Natural killer cell treated with Interleukin-12 subunit alpha and Interleukin-12 subunit beta and Interleukin-15 and Interleukin-18, amount 100 ng/mL, for 72 hours (primary cell): ENCODE measurements at places on chromosomes 6 and 20.
A peak's percentile ranks its signal among the peaks of the same experiment; 100 is the strongest.

- no peaks in the 10 kb centered on the region for H3K36me3 ChIP-seq
- H3K27ac ChIP-seq = no peak overlapping the region
- H3K27me3 ChIP-seq = peaks cover 9% of the 10 kb centered on the region
- no peak overlapping the region for H3K4me3 ChIP-seq
- no peak for DNase-seq
Observed at GRCh38 chr6:142293121-142293520, 8.7 kb upstream of the ADGRG6 start.

- H3K36me3 ChIP-seq = no peaks in the 10 kb centered on the region
- H3K4me1 ChIP-seq = no peaks in the 10 kb centered on the region
- no peak for DNase-seq
- H3K27ac ChIP-seq = no peak overlapping the region
- H3K4me3 ChIP-seq = no peak overlapping the region
- peaks cover 42% of the 10 kb centered on the region for H3K27me3 ChIP-seq
Observed at GRCh38 chr6:88538840-88539239, 372.7 kb upstream of the CNR1 start.

GRCh38 chr20:49663112-49663511, 50.6 kb downstream of the B4GALT5 start:
- no peaks in the 10 kb centered on the region for H3K27me3 ChIP-seq
- no peak for DNase-seq

DNA sequence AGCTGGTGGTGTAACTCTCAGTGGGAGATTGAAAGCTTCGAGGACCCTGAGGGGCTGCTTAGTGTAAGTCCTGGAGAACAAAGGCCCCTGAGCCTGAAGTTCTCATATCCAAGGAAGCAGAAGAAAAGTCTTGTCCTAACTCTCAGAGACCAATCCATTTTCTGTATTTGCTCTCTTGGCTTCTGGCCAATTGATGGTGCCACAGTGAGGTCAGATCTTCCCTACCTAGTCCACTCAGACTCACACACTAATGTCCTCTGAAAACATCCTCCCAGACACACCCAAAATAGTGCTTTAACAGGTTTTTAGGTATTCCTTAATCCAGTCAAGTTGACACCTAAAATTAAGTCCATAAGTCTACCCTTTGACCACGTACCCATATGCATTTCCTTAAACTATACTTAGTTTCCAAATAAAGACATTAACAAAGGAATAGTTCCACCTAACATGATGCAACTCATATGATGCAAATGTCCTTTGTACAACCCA, 29.4 kb downstream of the ZNF292 start:
- H3K27me3 ChIP-seq = no peaks in the 10 kb centered on the region
- H3K4me3 ChIP-seq = no peak overlapping the region
- peaks cover 51% of the 10 kb centered on the region for H3K4me1 ChIP-seq
- no peak for DNase-seq

DNA sequence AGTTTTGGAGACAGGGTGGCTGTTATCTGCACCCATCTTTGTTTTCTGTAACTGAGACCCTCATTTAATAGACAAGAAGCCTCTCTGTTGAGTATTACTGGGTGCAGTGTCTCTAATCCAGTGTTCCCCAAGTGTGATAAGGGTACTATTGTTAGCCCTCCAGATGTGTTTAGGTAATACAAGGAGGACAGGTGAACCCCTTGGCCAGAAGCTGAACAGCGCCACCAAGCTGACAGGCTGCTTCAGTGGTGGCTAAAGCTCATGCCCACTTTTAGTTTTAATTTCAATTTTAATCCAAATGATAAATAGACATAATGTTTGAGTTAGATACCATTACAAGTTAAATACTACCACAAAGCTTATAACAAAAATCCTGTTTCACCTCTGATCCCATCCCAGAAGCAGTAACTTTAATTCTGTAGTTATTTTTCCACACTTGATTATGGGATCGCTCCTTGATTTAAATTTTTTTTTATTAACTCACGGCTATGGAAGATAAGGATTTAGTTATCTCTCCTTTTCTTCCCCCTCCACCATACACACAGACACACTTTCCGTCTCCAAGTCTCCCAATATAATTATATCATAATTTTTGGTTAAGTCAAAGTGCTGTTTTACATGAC, 8.4 kb upstream of the STK35 start:
- H3K27ac ChIP-seq = no peak overlapping the region
- H3K4me3 ChIP-seq = no peak overlapping the region
- peaks cover 54% of the 10 kb centered on the region for H3K27me3 ChIP-seq
- H3K4me1 ChIP-seq = no peaks in the 10 kb centered on the region
- DNase-seq = no peak

DNA sequence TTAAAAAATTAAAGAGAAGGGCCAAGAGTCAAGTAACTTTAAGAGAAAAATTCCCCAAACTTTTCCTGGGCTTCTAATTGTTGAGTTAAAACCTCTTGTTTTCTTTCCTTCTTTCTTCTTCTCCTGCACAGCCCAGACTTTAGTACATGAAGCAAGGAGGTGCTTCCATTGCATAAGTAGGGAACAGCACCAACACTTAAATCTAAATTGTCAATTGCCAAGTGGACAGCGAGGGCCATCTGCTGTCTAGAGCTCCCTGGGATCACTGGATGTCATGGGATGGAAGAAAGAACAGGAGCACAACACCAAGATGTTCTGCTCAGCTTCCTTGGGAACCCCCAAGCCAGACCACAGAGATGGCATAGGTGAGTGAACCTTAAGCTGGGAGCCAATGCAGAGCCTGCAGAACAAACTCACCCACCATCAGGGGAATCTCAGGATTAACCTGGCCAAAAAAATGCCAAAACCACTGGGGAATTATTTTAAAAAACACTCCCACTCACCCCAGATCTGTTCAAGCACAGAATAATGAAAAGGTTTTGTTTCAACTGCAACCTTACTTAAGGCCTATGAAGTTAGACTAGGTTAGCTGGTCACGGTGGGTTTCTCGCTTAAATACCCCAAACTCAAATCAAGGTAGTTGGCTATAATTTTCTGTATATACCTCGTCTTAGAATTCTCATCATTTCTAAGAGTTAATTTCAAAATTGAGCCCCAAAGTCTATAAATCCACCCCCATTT, 67.8 kb downstream of the TNFRSF21 start:
- H3K27ac ChIP-seq = no peak overlapping the region
- H3K4me1 ChIP-seq = no peaks in the 10 kb centered on the region
- no peaks in the 10 kb centered on the region for H3K27me3 ChIP-seq
- H3K4me3 ChIP-seq = no peak overlapping the region

- H3K4me1 ChIP-seq = no peaks in the 10 kb centered on the region
- no peak overlapping the region for H3K4me3 ChIP-seq
- H3K27ac ChIP-seq = no peak overlapping the region
- no peaks in the 10 kb centered on the region for H3K27me3 ChIP-seq
- DNase-seq = no peak
Observed at GRCh38 chr6:113755449-113756289, 101.5 kb upstream of the MARCKS start.

- no peak overlapping the region for H3K27ac ChIP-seq
- no peaks in the 10 kb centered on the region for H3K36me3 ChIP-seq
- no peaks in the 10 kb centered on the region for H3K4me1 ChIP-seq
- no peak overlapping the region for H3K4me3 ChIP-seq
- H3K27me3 ChIP-seq = peaks cover 12% of the 10 kb centered on the region
Observed at GRCh38 chr6:4327841-4328240, 192.5 kb upstream of the ECI2 start.

DNA sequence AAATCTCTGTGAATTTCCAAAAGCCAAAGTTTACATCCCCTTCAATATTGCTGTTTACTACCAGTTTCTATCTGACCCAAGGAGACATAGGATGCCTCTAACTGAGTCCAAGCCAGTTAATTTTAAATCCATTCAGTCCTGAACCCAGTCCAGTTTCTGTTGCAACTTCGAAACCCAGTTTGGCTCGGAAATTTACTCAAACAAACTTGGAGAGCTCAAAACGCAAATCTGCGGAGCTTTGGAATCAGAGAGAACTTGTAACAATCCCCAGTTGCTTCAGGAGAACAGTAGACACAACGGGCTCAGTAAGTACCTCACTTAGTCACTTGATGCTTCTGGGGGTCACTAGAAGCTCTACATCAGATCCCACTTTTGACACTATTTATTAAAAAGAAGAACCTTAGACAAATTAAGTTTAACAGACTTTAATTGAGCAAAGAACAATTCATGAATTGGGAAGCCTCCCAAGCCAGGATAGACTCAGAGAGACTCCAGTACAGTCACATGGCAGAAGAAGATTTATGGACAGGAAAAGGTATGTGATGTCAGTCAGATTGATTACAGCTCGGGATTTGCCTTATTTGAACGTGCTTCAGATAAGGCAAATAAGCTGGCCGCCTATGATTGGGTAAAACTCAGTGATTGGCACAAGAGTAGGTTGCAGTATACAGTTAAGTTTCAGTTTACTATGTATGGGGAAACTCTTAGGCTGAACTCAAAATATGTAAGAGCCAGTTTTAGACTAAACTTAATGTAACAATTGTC, 118.0 kb downstream of the RFPL4B start:
- H3K4me3 ChIP-seq = no peak overlapping the region
- no peak for DNase-seq
- H3K36me3 ChIP-seq = no peaks in the 10 kb centered on the region
- H3K27ac ChIP-seq = no peak overlapping the region
- no peaks in the 10 kb centered on the region for H3K4me1 ChIP-seq
- no peaks in the 10 kb centered on the region for H3K27me3 ChIP-seq

DNA sequence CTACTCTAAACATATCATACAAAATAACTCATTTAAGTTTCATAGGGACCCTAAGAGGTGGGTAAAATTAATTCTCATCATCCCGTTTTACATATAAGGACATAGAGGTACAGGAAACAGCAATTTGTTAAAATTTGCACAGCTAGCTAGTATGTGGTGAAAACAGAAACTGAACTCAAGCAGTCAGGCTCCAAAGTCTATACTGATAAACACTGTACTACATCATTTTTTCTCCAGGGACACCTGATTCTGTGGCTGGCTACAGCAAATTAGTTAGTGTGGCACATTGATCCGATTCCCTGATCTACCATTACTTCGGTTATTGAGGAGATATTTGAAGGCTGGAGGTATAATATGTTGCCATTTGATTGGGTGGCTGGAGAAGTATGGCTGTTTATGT, 36.2 kb upstream of the E2F3 start:
- DNase-seq = no peak
- peaks cover 51% of the 10 kb centered on the region for H3K4me1 ChIP-seq
- no peaks in the 10 kb centered on the region for H3K27me3 ChIP-seq
- no peaks in the 10 kb centered on the region for H3K36me3 ChIP-seq
- peak overlapping the region; percentile 76 for H3K4me3 ChIP-seq

DNA sequence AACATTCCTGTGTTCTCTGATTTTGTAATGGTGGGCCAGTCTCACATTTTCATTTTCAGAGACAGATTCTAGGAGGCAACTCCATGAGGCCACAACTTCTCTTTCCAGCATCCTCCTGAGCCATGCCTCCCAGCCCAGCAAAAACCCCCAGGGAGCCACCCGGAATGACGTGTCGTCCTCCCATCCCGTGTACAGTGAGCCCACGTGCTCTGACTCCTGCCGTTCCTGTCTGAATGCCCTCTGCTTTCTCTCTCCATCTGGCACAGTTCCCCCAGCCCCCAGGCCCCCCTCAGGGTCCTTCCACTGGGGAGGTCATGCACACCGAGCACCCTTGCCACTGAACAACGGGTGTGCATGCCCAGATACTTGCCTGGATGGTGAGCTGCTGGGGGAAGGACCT, 38.0 kb downstream of the C20orf203 start:
- H3K36me3 ChIP-seq = no peaks in the 10 kb centered on the region
- H3K4me3 ChIP-seq = no peak overlapping the region
- H3K4me1 ChIP-seq = no peaks in the 10 kb centered on the region
- peaks cover 4% of the 10 kb centered on the region for H3K27me3 ChIP-seq

GRCh38 chr6:131382631-131383030, 190.4 kb upstream of the ARG1 start:
- no peak for DNase-seq
- H3K27ac ChIP-seq = no peak overlapping the region
- no peak overlapping the region for H3K4me3 ChIP-seq
- no peaks in the 10 kb centered on the region for H3K27me3 ChIP-seq

DNA sequence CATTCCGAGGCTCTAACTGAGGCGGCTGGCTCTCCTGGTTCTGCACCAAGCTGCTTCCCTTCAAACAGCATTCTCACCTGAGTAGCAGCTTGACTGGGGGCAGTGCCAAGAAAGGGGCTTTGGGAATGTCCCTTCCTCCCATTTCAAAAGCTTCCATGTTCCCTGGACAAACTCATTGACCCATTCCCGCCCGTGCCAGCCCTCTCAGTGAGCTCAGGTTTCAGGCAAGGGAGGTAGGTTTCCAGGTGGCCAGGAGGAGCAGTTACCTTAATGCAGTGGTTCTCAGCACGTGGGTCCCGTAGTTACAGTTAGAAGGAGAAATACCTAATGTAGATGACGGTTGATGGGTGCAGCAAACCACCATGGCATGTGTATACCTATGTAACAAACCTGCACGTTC, 135.2 kb downstream of the ELOVL4 start:
- no peak overlapping the region for H3K27ac ChIP-seq
- H3K4me1 ChIP-seq = no peaks in the 10 kb centered on the region
- H3K27me3 ChIP-seq = peaks cover 11% of the 10 kb centered on the region
- H3K4me3 ChIP-seq = no peak overlapping the region
- no peaks in the 10 kb centered on the region for H3K36me3 ChIP-seq

DNA sequence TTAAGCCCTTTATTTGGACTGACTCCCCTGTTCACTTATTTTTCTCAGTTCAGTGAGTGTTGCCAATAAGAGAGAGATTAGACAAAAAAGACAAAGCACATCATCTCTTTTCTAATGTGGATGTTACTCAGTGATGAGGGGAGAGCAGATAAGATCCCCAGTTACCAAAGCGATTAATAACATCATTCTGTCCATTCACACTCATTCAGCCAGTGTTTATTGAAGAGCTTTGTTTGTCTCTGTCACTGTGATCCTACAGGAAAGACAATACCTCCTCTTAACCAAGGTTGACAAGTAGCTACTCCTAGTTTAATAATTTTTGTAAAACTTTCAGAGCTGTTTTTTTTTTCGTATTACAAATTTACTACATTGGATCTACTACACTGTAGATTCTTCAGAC, 163.0 kb downstream of the EYA4 start:
- H3K4me1 ChIP-seq = no peaks in the 10 kb centered on the region
- no peak overlapping the region for H3K27ac ChIP-seq
- DNase-seq = no peak
- H3K4me3 ChIP-seq = no peak overlapping the region
- H3K36me3 ChIP-seq = no peaks in the 10 kb centered on the region
- no peaks in the 10 kb centered on the region for H3K27me3 ChIP-seq

GRCh38 chr6:131954059-131954774, 3.0 kb upstream of the CCN2 start:
- peaks cover 57% of the 10 kb centered on the region for H3K27me3 ChIP-seq
- H3K27ac ChIP-seq = no peak overlapping the region
- H3K36me3 ChIP-seq = no peaks in the 10 kb centered on the region

- no peaks in the 10 kb centered on the region for H3K36me3 ChIP-seq
- peaks cover 26% of the 10 kb centered on the region for H3K27me3 ChIP-seq
- DNase-seq = no peak
Observed at GRCh38 chr20:52619671-52620070, 352.5 kb upstream of the TSHZ2 start.

- H3K4me3 ChIP-seq = no peak overlapping the region
- H3K27ac ChIP-seq = no peak overlapping the region
- H3K36me3 ChIP-seq = no peaks in the 10 kb centered on the region
- H3K4me1 ChIP-seq = no peaks in the 10 kb centered on the region
Observed at GRCh38 chr6:9659848-9660247, 755.0 kb downstream of the TFAP2A start.

- H3K27ac ChIP-seq = no peak overlapping the region
- DNase-seq = no peak
Observed at GRCh38 chr6:4459032-4459431, 317.2 kb upstream of the CDYL start.

- DNase-seq = no peak
- H3K36me3 ChIP-seq = peaks cover 5% of the 10 kb centered on the region
- H3K4me3 ChIP-seq = peak overlapping the region; percentile 63
- peak overlapping the region; percentile 72 for H3K27ac ChIP-seq
Observed at GRCh38 chr20:50540620-50541605, 30.7 kb downstream of the PTPN1 start.
